ENCODE measurements at places on chromosomes 2 and 18. TPM values are rescaled to one million over a fixed set of nuclear protein-coding genes. Genes with fewer than 3 reads are reported as not detected.

The CNRIP1 gene
- total RNA-seq: 3.7 TPM

The RFX8 gene
- 0.37 TPM for total RNA-seq

DNA sequence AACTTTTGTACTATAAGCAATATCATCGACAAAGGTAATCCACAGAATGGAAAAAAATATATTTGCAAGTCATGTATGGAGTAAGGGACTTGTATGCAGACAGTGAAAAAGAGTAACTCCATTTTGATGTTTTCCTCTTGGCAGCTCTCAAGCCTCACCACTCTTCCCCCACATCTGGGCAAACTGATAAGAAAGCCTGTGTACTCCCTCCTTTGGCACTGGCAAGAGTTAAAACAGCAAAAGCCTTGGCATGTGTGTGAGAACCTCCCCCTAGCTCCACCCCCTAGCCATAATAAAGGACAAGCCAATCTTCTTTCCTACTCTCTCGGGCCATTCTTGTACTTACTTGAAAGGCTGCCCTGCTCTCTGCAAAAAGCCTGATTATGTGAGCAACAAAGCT, 335.2 kb downstream of the LRATD1 start:
- no peaks in the 10 kb centered on the region for H3K27me3 ChIP-seq
- no peaks in the 10 kb centered on the region for H3K36me3 ChIP-seq
- no peak overlapping the region for H3K4me3 ChIP-seq

DNA sequence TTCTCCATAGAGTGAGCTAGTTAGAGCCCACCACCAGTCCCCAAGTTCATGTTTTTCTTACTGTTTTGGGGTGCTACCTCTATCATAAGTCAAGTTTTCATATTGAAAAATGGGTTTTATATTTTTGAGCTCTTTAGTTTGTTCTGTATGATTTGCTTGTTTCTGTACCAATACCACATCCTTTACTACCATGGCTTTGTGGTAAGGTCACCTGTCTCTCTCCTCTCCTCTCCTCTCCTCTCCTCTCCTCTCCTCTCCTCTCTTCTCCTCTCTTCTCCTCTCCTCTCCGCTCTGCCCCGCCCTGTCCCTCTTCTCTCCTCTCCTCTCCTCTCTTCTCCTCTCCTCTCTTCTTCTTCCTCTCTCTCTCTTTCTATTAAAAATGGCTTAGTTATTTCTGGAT, 22.1 kb upstream of the LBH start:
- no peaks in the 10 kb centered on the region for H3K27me3 ChIP-seq
- no peaks in the 10 kb centered on the region for H3K36me3 ChIP-seq
- H3K27ac ChIP-seq: no peak overlapping the region

- DNase-seq: no peak
- H3K36me3 ChIP-seq: no peaks in the 10 kb centered on the region
- no peaks in the 10 kb centered on the region for H3K27me3 ChIP-seq
- H3K27ac ChIP-seq: no peak overlapping the region
- H3K4me1 ChIP-seq: peaks cover 28% of the 10 kb centered on the region
Observed at GRCh38 chr2:208042041-208042440, 16.7 kb upstream of the PLEKHM3 start.

DNA sequence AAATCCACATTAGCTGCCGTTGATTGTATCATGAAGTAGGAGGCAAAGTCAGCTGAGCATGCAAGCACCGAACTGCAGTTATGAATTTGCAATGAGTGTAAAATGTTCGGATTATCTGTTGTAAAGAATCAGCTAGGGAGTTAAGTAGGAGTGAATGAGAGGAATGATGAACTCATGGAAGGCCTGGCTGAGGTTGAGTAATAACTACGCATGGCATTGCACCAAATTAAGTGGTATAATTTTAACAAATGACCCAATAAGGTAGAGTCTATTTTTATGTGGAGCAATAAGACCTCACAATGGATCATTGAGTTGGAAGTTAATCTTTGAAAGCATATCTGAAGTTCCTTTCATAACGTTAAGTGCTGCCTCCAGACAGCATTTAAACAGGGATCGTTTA, 288.2 kb upstream of the CHST9 start:
- H3K4me3 ChIP-seq: no peak overlapping the region
- no peak for DNase-seq
- H3K27ac ChIP-seq: no peak overlapping the region
- H3K36me3 ChIP-seq: no peaks in the 10 kb centered on the region
- no peaks in the 10 kb centered on the region for H3K27me3 ChIP-seq

GRCh38 chr2:240991378-240992263, 6.8 kb upstream of the SNED1 start:
- DNase-seq: no peak
- H3K27ac ChIP-seq: no peak overlapping the region
- H3K27me3 ChIP-seq: peaks cover 4% of the 10 kb centered on the region
- H3K36me3 ChIP-seq: no peaks in the 10 kb centered on the region
- H3K4me3 ChIP-seq: no peak overlapping the region

The SERPINB13 gene
- total RNA-seq: not detected

DNA sequence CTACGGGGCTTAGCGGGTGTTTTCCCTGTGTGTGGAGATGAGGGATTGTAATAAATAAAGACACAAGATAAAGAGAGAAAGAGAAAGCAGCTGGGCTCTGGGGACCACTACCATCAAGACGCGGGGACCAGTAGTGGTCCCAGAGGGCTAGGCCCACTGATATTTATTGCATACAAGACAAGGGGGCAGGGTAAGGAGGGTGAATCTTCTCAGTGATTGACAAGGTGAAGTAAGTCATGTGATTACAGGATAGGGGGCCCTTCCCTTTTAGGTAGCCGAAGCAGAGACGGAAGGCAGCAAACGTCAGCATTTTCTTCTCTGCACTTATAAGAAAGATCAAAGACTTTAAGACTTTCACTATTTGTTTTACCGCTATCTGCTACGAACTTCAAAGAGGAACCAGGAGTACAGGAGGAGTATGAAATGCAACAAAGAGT, 4.5 kb upstream of the GAL3ST2 start:
- H3K4me1 ChIP-seq: peaks cover 36% of the 10 kb centered on the region
- H3K36me3 ChIP-seq: no peaks in the 10 kb centered on the region
- H3K27me3 ChIP-seq: no peaks in the 10 kb centered on the region
- H3K4me3 ChIP-seq: no peak overlapping the region
- peak overlapping the region; percentile 75 for H3K27ac ChIP-seq
- no peak for DNase-seq

DNA sequence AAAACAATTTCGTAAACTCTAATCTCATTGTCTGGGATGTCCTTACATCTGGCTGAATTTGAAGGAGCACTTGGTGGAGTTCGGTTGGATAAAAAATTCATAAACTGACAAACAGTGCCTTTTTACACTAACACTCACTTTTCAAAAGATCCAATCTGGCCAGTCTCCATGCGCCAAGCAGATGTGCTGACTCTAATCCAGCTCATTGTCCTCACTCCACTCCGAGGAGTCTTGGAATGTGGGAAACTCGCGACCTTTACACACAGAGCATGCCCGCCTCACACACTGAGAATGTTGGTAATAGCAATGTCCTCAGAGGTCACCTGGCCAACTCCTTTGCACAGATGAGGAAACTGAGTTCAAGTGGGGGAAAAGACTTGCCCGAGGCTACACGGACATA, 66.8 kb downstream of the XDH start:
- no peak overlapping the region for H3K27ac ChIP-seq
- H3K36me3 ChIP-seq: no peaks in the 10 kb centered on the region
- peaks cover 7% of the 10 kb centered on the region for H3K4me1 ChIP-seq

- H3K4me3 ChIP-seq: no peak overlapping the region
- no peak overlapping the region for H3K27ac ChIP-seq
- no peaks in the 10 kb centered on the region for H3K36me3 ChIP-seq
- H3K27me3 ChIP-seq: no peaks in the 10 kb centered on the region
- DNase-seq: no peak
Observed at GRCh38 chr2:221085341-221085900, 486.7 kb downstream of the EPHA4 start.

GRCh38 chr18:44796429-44797428, 116.0 kb downstream of the SETBP1 start:
- H3K4me1 ChIP-seq: peaks cover 20% of the 10 kb centered on the region
- no peaks in the 10 kb centered on the region for H3K36me3 ChIP-seq
- H3K27ac ChIP-seq: no peak overlapping the region
- H3K27me3 ChIP-seq: no peaks in the 10 kb centered on the region
- DNase-seq: no peak

The GPR155 gene
- total RNA-seq: 0.37 TPM

The GAREM2 gene
- 15.1 TPM for total RNA-seq

GRCh38 chr2:191500884-191501560, 176.9 kb upstream of the NABP1 start:
- DNase-seq: no peak
- H3K4me1 ChIP-seq: no peaks in the 10 kb centered on the region
- no peaks in the 10 kb centered on the region for H3K27me3 ChIP-seq
- no peak overlapping the region for H3K27ac ChIP-seq

The MLPH gene
- total RNA-seq: not detected

DNA sequence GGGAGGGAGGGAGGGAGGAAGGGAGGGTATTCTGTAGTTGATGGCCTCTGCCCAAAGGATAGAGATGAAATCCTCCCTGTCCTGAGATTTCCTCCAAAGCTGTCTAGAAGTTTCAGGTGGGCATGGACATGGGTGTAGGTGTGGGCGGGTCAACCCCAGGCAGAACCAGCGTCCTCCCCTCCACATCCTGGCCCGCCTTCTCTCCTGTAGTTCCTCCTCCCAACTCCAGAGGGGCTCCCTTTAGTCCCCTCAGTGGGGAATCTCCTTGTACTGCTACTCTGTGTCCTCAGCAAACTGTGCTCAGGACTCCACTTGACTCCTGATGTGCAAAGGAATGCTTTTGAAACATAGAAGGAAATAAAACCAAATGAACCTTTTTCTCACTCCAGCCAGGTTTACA, 88.1 kb downstream of the MRPS9 start:
- no peaks in the 10 kb centered on the region for H3K36me3 ChIP-seq
- H3K4me1 ChIP-seq: no peaks in the 10 kb centered on the region
- no peaks in the 10 kb centered on the region for H3K27me3 ChIP-seq
- H3K27ac ChIP-seq: no peak overlapping the region
- DNase-seq: no peak

GRCh38 chr2:287471-287885, 413 bp downstream of the ALKAL2 start:
- peaks cover 100% of the 10 kb centered on the region for H3K27me3 ChIP-seq
- DNase-seq: peak; percentile 68

GRCh38 chr2:64750001-64750816, 96.5 kb upstream of the SERTAD2 start:
- no peaks in the 10 kb centered on the region for H3K36me3 ChIP-seq
- peak overlapping the region; percentile 79 for H3K4me3 ChIP-seq
- peaks cover 31% of the 10 kb centered on the region for H3K27me3 ChIP-seq
- DNase-seq: peak; percentile 52
- H3K27ac ChIP-seq: peak overlapping the region; percentile 86

- no peak overlapping the region for H3K27ac ChIP-seq
- H3K4me1 ChIP-seq: peaks cover 2% of the 10 kb centered on the region
- H3K27me3 ChIP-seq: no peaks in the 10 kb centered on the region
- DNase-seq: no peak
Observed at GRCh38 chr2:112803691-112804521, 19.6 kb upstream of the IL1A start.

DNA sequence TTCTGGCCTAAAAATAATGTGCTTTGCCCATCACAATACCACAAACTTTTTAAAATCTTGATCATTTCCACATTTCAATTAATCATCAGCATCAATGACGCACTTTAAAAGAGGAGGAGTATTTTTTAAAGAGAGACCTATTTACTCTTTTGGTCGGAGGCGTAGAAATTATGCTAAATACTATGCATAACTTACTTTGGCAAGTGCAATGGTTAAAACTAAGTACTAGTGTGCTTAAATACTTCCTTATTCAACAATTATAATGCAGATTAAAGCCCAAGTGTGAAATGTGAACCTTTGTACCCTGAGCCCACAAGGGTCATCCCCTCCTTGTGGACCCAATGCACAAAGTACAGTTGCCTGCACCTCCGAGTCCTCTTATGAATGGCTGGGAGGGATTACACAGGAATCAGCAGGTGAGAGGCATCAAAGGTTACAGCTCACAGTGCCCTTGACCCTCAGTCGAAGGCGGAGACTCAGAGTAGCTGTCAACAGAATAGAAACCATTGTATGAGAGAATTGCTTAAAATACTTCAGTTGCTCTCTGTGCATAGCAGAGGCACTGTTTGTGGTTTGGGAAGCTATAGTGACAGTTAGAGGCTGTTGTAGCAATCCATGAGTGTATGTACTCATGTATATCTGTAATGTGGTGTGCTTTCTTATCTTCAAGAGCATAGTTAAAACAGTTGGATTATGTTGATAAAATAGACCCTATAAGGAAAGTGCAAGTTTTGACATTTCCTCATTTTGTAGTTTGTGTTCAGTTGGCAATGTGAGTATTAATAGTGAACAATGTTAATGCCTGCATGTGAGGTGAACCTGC, 151.7 kb upstream of the ITGA4 start:
- H3K36me3 ChIP-seq: no peaks in the 10 kb centered on the region
- no peaks in the 10 kb centered on the region for H3K27me3 ChIP-seq
- no peaks in the 10 kb centered on the region for H3K4me1 ChIP-seq
- H3K27ac ChIP-seq: no peak overlapping the region
- H3K4me3 ChIP-seq: no peak overlapping the region

The AGFG1 gene
- total RNA-seq: 96.4 TPM

The HOXD13 gene
- total RNA-seq: not detected

GRCh38 chr18:13453714-13454113, 235.2 kb downstream of the LDLRAD4 start:
- peaks cover 9% of the 10 kb centered on the region for H3K4me1 ChIP-seq
- H3K4me3 ChIP-seq: no peak overlapping the region
- no peak overlapping the region for H3K27ac ChIP-seq
- H3K36me3 ChIP-seq: no peaks in the 10 kb centered on the region
- DNase-seq: no peak
- H3K27me3 ChIP-seq: peaks cover 60% of the 10 kb centered on the region

- H3K4me1 ChIP-seq: peaks cover 54% of the 10 kb centered on the region
- H3K27ac ChIP-seq: no peak overlapping the region
- no peaks in the 10 kb centered on the region for H3K27me3 ChIP-seq
- H3K36me3 ChIP-seq: no peaks in the 10 kb centered on the region
- no peak for DNase-seq
- H3K4me3 ChIP-seq: no peak overlapping the region
Observed at GRCh38 chr2:179554639-179555386, 290.2 kb upstream of the SESTD1 start.

DNA sequence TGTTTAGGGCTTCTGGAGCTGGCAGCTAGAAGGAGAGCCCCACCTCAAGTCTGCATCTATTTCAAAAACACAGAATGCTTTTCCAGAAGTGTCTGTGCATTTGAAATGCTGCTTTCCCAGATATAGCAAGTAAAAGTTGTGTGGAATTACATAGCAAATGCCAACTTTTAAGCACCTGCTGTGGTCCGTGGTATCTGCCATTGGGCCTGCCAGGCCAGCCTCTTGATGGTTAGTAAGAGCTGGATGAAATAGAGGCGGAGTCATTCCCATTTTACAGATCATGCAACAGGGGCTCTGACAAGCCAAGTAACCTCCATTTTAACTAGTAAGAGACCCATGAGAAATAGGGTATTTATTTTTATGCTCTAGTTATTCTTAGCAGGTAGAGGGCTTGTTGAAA, 61.6 kb downstream of the MGAT5 start:
- H3K4me3 ChIP-seq: no peak overlapping the region
- no peaks in the 10 kb centered on the region for H3K36me3 ChIP-seq
- DNase-seq: no peak
- no peak overlapping the region for H3K27ac ChIP-seq
- no peaks in the 10 kb centered on the region for H3K27me3 ChIP-seq

The CABYR gene
- 12.0 TPM for total RNA-seq

GRCh38 chr2:67486041-67486796, 89.1 kb downstream of the ETAA1 start:
- H3K27me3 ChIP-seq: no peaks in the 10 kb centered on the region
- no peak for DNase-seq
- no peak overlapping the region for H3K4me3 ChIP-seq
- H3K4me1 ChIP-seq: no peaks in the 10 kb centered on the region

The SPC25 gene
- total RNA-seq: 38.9 TPM

- no peak for DNase-seq
- peaks cover 37% of the 10 kb centered on the region for H3K4me1 ChIP-seq
- no peak overlapping the region for H3K4me3 ChIP-seq
- H3K36me3 ChIP-seq: no peaks in the 10 kb centered on the region
- H3K27me3 ChIP-seq: no peaks in the 10 kb centered on the region
- H3K27ac ChIP-seq: peak overlapping the region; percentile 47
Observed at GRCh38 chr18:3983351-3983969, 471.6 kb downstream of the DLGAP1 start.

Measured in neural progenitor cell (in vitro differentiated cells).